Parietal lobe (tissue), 2 donors: ENCODE measurements at places on chromosomes 7 and 10. TPM values are rescaled to one million over a fixed set of nuclear protein-coding genes. Genes with fewer than 3 reads are reported as not detected.

Gene RET
- 1.6 TPM for total RNA-seq

Gene OTUD1
- total RNA-seq, result 13.8 TPM

Gene CNOT4
- 39.8 TPM for total RNA-seq

Gene ABCB4
- 4.1 TPM for total RNA-seq

Gene LRRN3
- total RNA-seq, result 117 TPM

Gene ZFYVE27
- total RNA-seq, result 68.5 TPM

Gene FGL2
- total RNA-seq, result 0.63 TPM

Gene UNCX
- total RNA-seq, result not detected

Gene NOS3
- total RNA-seq, result 1.3 TPM

Gene CHAT
- 0.63 TPM for total RNA-seq

Gene MKRN1
- 88.6 TPM for total RNA-seq

Gene LBX1
- not detected for total RNA-seq

Gene PRPS1L1
- total RNA-seq, result not detected

Gene KEL
- total RNA-seq, result 3.8 TPM

Gene XRCC2
- 6.9 TPM for total RNA-seq

Gene MOGAT3
- not detected for total RNA-seq

Gene TMEM178B
- 79.5 TPM for total RNA-seq

Gene PNLIPRP3
- not detected for total RNA-seq

Gene CLRN3
- total RNA-seq, result not detected

Gene TEX36
- not detected for total RNA-seq

Gene PDE6C
- not detected for total RNA-seq

Gene ASB10
- total RNA-seq, result not detected

Gene ADAMTS14
- total RNA-seq, result 0.31 TPM

Gene HTR5A
- total RNA-seq, result 0.94 TPM

Gene AS3MT
- total RNA-seq, result 13.8 TPM

Gene ABCB1
- 7.8 TPM for total RNA-seq

Gene CUBN
- 7.2 TPM for total RNA-seq

Gene PAPSS2
- total RNA-seq, result 2.5 TPM

Gene BAIAP2L1
- not detected for total RNA-seq

Gene R3HCC1L
- total RNA-seq, result 21.0 TPM

Gene UNC5B
- 5.3 TPM for total RNA-seq

Gene BLNK
- 1.3 TPM for total RNA-seq

Gene TMEM196
- 12.8 TPM for total RNA-seq

Gene VAX1
- total RNA-seq, result 2.5 TPM

Gene MAT1A
- total RNA-seq, result not detected

Gene HNRNPH3
- total RNA-seq, result 87.3 TPM

Gene FKBP6
- not detected for total RNA-seq

Gene CFAP58
- 0.94 TPM for total RNA-seq

Gene PAPOLB
- 3.8 TPM for total RNA-seq

Gene CADPS2
- 10.0 TPM for total RNA-seq

Gene GRM3
- 133 TPM for total RNA-seq

Gene NPFFR1
- total RNA-seq, result 1.3 TPM

Gene ACTA2
- 4.7 TPM for total RNA-seq

Gene GOLGA7B
- 16.6 TPM for total RNA-seq

Gene GGCT
- 13.5 TPM for total RNA-seq

Gene CHRM2
- 13.8 TPM for total RNA-seq

Gene ACTR3C
- total RNA-seq, result 12.2 TPM

Gene CWF19L1
- total RNA-seq, result 31.0 TPM

Gene CTAGE8
- total RNA-seq, result not detected

Gene MDFIC
- 5.3 TPM for total RNA-seq

Gene C10orf105
- 0.31 TPM for total RNA-seq

Gene SMKR1
- total RNA-seq, result 1.9 TPM

Gene COL17A1
- total RNA-seq, result not detected

Gene PLEKHS1
- not detected for total RNA-seq

Gene UPP1
- total RNA-seq, result 4.1 TPM

Gene SLC18A3
- total RNA-seq, result not detected

Gene OR13A1
- 0.63 TPM for total RNA-seq
